ENCODE measurements at places on chromosomes 5 and 9. TPM values are rescaled to one million over a fixed set of nuclear protein-coding genes. Genes with fewer than 3 reads are reported as not detected.

TEX48 gene
- total RNA-seq, result not detected

PCDHGB7 gene
- 13.6 TPM for total RNA-seq

ADGRD2 gene
- total RNA-seq, result not detected

GNG10 gene
- 54.4 TPM for total RNA-seq

CD74 gene
- total RNA-seq, result 3.9 TPM

CCNJL gene
- total RNA-seq, result not detected

EGFLAM gene
- total RNA-seq, result 0.33 TPM

ENG gene
- 11.8 TPM for total RNA-seq

ADRB2 gene
- total RNA-seq, result 4.5 TPM

NUTM2G gene
- total RNA-seq, result not detected

JAK2 gene
- 13.4 TPM for total RNA-seq

IL31RA gene
- 2.6 TPM for total RNA-seq

VLDLR gene
- total RNA-seq, result 26.3 TPM

CCDC127 gene
- 7.4 TPM for total RNA-seq

LMX1B gene
- total RNA-seq, result not detected

CAVIN4 gene
- 1.5 TPM for total RNA-seq

MYMK gene
- not detected for total RNA-seq

SUB1 gene
- 88.0 TPM for total RNA-seq

SPAAR gene
- total RNA-seq, result 0.17 TPM

DNAH5 gene
- 0.77 TPM for total RNA-seq

SURF1 gene
- total RNA-seq, result 27.9 TPM

APBA1 gene
- total RNA-seq, result 8.8 TPM
